Iris pigment epithelial cell (primary cell): ENCODE measurements at places on chromosomes 1 and 21.

DNA sequence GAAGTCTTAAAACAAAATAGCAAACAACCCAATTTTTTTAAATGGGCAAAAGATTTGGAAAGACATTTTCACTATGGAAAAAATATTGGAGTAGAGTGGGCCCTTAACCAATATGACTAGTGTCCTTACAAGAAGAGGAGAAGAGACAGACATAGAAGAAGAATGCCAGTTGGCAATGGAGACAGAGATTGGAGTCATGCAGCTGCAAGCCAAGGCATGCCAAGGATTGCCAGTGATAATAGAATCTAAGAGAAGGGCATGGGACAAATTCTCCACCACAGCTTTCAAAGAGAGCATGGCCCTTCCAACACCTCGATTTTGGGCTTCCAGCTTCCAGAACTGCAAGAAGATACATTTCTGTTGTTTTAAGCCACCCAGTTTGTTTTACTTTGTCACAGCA lies 92.7 kb downstream of the RGS2 start:
- no peak for DNase-seq

DNA sequence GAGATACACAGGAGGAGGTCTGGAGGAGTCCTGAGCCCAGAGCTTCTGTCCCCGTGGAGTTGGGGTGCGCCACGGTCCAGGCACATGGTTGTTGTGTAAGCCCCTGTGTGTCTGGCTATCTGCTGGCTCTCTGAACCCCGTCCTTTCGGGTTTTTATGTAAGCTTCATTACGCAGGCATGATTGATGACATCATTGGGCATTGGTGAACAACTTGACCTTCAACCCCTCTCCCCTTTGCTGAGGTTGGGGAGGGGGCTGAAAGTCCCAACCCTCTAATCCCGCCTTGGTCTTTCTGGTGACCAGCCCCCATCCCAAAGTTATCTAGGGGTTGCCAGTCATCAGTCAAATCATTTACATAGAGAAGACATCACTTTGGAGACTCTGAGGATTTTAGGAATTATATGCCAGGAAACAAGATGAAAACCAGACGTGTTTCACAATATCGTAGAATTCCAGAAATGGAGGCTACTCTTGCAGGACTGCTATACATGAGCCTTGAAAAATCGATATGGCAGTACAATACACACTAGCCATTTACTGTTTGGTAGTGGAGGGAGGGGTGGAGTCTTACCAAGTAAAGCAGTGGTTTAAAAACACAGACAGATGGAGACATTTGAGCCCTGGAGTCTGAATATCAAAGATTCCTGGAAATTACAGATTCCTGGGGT lies 69.8 kb upstream of the SCAF4 start:
- DNase-seq, result no peak

DNA sequence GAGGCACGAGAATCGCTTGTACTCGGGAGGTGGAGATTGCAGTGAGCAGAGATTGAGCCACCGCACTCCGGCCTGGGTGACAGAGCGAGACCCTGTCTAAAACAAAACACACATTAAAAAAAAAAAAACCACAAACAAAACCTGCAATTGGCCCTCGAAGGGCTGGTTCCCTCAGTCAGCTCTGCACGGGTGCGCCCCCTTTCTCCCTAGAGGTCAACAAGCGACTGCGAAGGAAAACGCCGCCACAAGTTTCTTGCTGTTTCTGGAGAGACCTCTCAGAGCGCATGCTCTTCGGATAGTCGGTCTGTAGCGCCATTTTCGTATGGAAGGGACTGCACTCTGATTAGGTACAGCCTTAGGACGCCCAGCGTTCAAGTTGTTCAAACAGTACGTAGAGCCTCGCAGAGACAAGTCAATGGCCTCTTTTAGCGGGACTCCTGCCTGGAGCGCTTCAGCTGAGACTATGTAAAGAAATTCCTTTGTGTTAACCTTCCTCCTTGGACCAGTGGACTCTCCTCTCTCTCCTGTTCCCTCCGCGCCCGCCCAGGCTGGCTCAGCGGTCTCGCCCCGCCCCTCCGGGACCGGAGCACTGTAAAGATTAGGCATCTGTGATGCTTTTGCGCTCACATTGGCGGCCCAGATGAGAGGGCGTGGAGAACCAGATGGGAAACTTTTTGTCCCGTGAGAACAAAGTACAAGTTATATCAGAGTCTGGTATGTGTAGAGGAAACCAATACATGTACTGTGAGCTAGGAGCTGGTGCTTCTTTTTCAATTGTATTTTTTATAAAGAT lies 1.0 kb upstream of the CDC14A start:
- DNase-seq, result peak; percentile 94

GRCh38 chr1:193537266-193538002 lies 351.0 kb upstream of the B3GALT2 start:
- DNase-seq, result no peak

GRCh38 chr1:232196042-232196441 lies 433.9 kb downstream of the SIPA1L2 start:
- no peak for DNase-seq

- DNase-seq, result peak; percentile 81
Measured at GRCh38 chr1:29711582-29712283, 475.4 kb downstream of the PTPRU start.
